Mesenteric fat pad (tissue), 1 donor: ENCODE measurements at places on chromosomes 12 and 14. TPM values are rescaled to one million over a fixed set of nuclear protein-coding genes. Genes with fewer than 3 reads are reported as not detected.

DNA sequence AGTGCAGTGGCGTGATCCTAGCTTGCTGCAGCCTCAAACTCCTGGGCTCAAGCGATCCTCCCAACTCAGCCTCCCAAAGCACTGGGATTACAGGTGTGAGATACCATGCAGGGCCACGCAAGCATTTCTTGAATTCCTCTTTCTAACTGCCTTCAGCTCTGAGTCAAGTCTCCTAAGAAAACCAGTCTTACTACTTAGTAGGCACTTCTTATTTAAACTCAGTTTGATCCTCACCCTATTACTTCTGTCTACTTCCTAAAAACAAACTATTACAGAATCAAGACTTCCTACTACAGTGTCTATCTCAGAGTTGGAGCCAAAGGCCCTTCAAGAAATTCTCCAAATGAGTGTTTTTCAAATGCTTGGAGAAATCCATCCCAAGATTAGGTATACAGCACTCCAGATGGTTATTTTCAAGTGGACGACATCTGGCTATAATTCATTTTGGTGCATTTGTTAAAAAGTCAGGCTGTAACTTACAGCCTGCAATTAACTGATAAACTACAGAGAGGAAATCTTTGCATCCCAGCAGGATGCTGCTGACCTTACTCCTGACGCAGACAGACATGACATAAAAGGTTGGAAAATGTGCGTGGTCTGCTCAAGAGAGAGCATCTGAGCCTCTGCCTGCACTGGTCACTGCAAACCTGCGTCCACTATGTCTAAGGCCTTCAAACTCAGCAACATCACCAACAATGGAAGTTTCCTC is 34.7 kb downstream of the SSH1 start:
- no peak for DNase-seq

DNA sequence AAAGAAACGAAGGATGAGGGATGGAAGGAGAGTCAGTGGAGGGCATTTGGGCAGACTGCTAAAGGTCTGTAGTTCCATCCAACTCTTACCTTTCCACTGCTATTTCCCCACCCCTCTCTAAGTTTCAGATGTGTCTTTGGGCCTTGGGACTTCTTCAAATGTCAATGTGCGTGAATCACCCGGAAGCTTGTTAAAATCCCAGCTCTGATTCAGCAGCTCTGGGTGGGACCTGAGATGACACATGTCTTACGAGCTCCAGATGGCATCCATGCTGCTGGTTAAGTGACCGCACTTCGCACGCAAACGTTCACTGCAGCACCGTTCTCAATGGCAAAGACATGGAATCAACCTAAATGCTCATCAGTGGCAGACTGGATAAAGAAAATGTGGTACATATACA is 309.9 kb downstream of the VRK1 start:
- DNase-seq, result no peak

GRCh38 chr12:122523280-122523679 is 3.5 kb downstream of the RSRC2 start:
- no peak for DNase-seq

DNA sequence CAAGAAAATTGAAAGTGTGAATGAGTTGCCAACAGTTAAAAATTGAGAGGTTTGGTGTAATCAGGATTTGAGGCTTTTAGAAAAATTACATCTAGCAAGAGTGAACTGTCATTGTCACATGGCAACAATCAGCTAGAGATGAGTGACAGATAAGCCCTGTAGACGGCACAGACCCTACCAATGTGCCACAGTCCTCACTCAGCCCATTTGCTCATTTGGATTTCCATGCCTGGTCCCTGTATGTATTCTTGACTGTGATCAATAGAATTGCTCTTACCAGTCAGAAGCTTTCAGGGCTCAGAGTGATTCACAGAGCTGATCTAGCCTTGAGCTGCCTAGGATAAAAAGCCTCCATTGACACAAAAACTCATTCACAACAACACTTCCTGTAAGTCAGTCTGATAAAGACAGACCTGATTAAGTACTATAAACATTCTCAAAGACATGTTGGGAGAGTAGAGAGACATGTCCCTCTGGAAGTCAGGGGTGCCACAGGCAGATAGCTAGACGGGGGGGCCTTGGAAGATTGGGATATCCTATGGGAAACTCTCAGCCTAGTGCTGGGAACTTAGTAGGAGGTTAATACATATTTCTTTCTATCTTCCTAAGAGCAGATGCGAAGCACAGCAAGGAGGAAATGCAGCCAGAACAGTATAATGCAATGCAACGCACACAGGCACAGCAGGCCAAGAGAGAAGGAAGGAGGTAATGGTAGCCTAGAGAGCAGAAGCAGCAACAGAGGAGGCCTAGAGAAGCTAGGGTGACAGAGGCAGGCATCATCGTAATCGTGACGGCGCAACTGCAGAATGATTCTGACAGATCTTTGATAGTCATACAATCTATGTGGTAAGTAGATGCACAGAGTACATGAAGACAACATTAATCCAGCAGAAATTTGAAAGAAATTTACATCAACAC is 2.0 kb upstream of the PELI2 start:
- no peak for DNase-seq

GRCh38 chr14:61433169-61433568 is 111.8 kb downstream of the PRKCH start:
- no peak for DNase-seq

Gene GRIP1
- total RNA-seq, result 1.6 TPM

- DNase-seq, result peak; percentile 64
Observed at GRCh38 chr12:49803693-49804450, 24.3 kb downstream of the NCKAP5L start.

- DNase-seq, result no peak
Observed at GRCh38 chr12:108856170-108856427, 1.3 kb downstream of the SSH1 start.

DNA sequence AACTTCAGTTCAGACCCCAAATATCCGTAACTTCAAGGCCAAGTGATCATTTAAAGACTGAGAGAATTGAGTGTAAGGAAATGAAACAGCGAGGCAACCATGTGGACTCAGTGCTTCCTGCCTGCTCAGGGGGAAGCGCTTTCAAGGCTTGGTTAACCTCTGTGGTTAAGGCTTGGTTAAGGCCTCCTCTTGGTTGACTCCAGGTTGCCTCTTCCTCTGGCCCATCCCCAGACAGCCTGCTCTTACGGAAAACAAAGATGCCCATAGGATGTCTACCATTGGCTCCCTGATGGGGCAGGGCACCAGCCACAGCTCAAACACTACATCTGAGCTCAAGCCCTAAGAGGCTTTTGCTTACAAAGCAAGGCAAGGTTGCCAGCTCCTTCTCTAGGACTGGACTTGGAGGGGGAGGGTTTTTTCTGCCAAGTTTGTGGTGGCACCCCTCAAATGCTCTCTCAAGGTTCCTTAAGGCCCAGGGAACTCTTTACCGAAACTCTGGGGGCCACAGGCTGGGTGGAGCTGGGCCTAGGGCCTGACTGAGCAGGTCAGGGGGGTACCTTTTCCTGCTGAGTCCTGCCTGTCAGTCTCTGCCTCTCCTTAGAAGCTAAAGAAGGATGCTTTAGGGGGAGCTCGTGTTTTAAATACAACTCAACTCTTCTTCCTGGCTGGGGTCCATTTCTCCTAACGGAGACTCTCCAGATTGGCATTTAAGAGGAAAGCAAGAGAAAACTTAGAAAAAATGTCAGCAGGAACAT is 13.7 kb downstream of the COL2A1 start:
- peak; percentile 28 for DNase-seq

Gene MANSC1
- total RNA-seq, result 15.4 TPM

GRCh38 chr12:6363330-6364043 is 11.9 kb downstream of the SCNN1A start:
- no peak for DNase-seq

Gene DIO3
- total RNA-seq, result 6.4 TPM

- no peak for DNase-seq
Observed at GRCh38 chr14:102473559-102473958, 36.0 kb downstream of the ANKRD9 start.

Gene DACT1
- total RNA-seq, result 3.7 TPM

- DNase-seq, result no peak
Observed at GRCh38 chr12:23005387-23005786, 380.4 kb downstream of the ETNK1 start.

Gene RAD9B
- total RNA-seq, result 0.90 TPM

Gene CNTN1
- 1.5 TPM for total RNA-seq

DNA sequence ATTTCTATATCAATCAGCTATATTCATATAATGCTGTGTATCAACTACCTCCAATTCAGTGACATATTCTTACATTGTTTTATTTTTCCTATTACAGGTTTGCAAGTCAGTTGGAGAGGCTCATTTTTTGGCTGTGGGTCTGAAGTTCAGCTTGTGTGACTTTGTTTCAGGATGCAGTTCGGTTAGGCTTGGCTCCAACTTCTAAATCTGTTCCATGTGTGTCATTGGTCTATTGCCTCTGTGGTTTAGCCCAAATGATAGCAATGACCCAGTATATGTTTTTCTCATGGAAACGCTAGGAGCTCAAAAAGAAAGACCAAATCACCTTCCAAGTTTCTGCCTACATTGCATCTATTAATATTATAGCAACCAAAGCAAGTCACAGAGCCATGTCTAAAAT is 848.6 kb upstream of the LRFN5 start:
- no peak for DNase-seq

Gene OR4E2
- not detected for total RNA-seq

DNA sequence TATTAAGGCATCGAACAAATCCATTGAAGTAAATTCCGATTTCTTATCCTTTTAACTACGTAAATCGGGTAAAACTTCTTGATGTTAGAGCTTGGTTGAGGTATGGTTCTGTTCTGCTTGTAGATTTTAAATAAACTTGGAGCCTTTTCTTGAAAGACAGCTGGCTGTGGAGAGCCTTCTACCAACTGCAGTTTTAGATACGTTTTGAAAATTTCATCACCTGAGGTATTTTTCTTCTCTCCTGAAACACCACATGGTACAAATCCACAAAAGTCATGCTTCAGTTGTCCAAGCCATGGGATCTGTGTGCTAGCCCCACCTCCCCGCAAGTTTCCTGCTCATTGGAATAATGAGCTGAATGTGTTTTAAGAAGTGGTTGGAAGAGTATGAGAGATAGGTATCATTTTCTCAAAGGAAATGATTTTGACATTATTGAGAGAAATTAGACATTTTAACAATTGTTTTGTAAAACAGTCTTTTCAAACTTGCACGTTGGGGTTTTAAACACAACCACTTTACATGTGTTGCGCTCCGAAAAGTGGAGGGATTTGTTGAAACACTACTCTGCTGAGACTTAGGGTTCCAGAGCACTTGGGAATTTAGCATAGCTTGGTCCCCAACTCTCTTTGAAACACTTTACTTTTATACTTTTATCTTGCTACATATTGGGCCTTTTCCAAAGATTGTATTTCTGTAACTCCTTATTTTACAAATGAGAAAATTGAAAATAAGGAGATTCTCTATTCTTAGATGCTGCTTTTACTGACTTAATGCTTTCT is 1.4 kb downstream of the PPM1A start:
- DNase-seq, result no peak

DNA sequence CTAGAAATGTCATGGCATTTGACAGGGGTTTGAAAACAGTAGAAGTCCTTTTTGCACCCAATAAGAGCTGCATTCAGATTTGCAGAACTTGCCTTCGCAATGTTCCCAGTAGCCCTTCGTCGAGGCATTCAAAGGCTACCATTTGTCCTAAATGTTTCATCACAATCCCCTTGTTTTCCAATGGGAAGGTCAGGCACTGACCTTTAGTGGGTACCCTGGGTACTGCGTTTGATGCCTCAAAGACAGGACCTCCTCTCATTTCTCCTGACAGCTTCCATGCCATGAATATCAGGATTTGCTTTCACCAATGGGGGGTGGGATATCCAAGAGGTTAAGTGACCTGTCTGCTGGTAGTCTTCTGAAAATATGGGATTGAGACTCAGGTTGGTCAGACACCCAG is 1063.1 kb downstream of the BCL11B start:
- no peak for DNase-seq

- DNase-seq, result no peak
Observed at GRCh38 chr14:50619569-50620141, 48.5 kb downstream of the SAV1 start.

GRCh38 chr12:108213871-108214445 is 84.9 kb downstream of the WSCD2 start:
- peak; percentile 22 for DNase-seq

DNA sequence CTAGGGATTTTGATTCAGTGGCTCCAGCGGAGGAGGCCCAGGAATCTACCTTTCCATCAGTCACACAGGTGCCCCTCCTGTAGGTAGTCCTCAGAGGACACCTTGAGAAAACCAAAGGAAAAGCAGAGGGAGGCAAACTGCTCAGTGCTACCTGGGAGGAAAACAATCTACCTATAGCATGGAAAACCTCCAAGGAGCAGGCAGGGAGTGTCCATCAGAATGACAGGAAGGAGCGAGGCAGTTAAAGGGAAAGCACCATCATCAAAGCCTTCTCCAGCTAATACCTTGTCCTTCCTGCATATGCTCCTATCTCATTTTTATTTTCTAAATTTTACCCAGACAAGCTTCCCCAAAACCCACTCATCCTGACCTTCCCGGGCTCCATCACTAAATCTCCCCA is 25.4 kb downstream of the DPF3 start:
- no peak for DNase-seq

GRCh38 chr14:97283426-97283825 is 486.2 kb downstream of the VRK1 start:
- no peak for DNase-seq

Gene KLRC1
- 0.80 TPM for total RNA-seq

Gene LACRT
- not detected for total RNA-seq

DNA sequence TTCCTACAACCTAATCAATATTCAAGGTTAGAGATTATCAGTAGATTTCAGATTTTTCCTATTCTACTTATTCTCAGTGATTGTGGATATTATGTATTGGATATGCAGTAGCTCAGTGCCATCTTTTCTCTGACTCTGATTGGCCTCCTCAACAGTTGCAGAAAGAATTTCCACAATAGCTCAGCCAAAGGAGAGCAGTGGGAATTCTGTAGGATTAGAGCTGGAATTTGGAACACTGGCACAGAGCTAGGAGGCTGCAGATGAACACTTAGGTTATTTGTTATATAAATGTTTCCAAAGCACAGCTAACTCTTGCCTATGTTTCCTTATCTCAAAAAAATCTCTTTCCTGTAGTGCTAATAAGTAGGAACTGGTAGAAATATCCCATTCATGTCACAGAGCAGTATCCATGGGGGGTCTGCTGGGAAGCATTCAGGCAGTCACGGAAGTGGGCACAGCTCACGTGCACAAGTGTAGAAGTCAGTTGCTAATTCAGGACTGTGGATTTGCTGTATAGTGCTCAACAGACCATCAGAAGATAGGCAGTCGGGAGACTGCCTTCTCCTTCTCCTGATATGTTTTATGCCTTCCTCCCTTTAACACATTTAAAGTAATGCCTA is 116.2 kb upstream of the TMEM260 start:
- no peak for DNase-seq

- DNase-seq, result no peak
Observed at GRCh38 chr12:102063069-102063468, 1.3 kb upstream of the WASHC3 start.

Gene TAS2R10
- 0.32 TPM for total RNA-seq
